ENCODE measurements at places on chromosomes 5 and 9.

- no peak for DNase-seq
Measured at GRCh38 chr5:175663186-175664184, 5.6 kb downstream of the HRH2 start.

GRCh38 chr5:173806270-173807035, 81.7 kb upstream of the CPEB4 start:
- DNase-seq = no peak

- DNase-seq = no peak
Measured at GRCh38 chr5:151427258-151427657, 20.1 kb upstream of the SLC36A1 start.

GRCh38 chr5:106459541-106459940, 1211.2 kb downstream of the EFNA5 start:
- DNase-seq = no peak

- DNase-seq = peak; percentile 18
Measured at GRCh38 chr9:116491219-116491618, 195.9 kb upstream of the TRIM32 start.

DNA sequence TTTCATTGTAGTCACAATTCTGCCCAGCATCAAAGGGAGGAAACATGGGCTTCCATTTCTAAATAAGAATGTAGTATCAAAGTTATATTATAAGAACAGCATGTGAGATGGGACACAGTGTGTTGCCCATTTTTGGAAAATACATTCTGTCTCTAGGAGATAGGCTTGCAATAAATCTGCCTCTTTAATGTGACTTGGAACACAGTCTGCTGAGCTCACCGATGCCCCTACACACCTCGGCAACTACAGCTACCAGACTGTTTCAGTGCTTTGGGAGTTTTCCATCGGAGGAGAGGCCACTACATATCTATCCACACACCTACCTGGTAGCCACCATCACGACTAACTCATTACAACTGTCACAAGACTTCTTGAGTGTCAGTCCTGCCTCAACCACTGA, 18.9 kb upstream of the FCHO2 start:
- DNase-seq = no peak

DNA sequence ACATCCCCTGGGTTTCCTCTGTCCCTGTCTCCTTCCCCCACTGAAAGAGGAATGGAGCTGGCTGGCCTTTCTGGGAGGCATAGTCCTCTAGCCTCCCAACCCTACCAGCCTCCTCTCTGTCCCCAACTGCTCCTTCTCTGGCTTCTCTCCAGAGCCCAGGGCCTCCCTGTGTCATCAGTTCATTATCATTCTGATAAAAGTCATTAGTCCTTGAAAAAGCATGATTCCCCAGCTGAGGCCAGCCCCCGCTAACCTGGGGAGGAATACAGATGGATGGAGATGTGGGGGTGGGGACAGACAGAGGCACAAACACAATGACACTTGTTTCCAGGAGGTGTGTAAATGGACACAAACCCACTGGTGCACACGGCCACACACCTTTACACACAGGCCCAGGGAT, 73.6 kb upstream of the HSPA9 start:
- no peak for DNase-seq

DNA sequence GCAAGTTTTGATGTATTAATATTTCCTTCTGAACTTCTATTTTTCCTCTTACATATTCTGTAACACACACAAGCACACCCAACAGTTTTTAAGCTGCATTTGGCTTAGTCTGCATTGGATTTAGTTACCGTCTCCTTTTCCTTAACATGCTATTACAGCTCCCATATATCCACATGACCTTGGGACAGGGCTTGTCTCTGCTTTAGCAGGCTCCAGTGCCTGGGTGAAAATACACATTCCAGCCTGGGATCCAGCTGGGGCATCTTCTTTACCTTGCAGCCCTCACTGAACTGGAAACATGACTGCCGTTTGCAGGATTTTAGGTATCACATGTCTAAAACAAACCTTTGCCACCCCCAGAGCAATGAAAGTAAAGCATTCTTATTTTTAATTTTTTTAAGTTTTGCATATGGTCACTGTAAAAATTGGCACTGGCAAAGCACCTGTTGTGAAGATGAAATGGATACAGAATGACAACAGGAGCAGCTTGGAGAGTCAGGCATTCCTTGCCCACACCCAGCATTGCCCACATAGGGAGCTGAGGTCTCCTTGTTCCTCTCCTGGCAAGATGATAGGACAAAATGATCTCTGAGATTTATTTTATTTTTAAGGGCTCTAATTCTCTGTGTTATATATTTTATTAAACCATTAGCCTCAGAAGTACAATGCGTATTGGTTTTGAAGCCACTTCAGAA, 4.0 kb downstream of the GADD45G start:
- no peak for DNase-seq

- no peak for DNase-seq
Measured at GRCh38 chr5:125245216-125245615, 498.8 kb upstream of the ZNF608 start.

GRCh38 chr5:125348221-125348692, 601.8 kb upstream of the ZNF608 start:
- DNase-seq = peak; percentile 71

DNA sequence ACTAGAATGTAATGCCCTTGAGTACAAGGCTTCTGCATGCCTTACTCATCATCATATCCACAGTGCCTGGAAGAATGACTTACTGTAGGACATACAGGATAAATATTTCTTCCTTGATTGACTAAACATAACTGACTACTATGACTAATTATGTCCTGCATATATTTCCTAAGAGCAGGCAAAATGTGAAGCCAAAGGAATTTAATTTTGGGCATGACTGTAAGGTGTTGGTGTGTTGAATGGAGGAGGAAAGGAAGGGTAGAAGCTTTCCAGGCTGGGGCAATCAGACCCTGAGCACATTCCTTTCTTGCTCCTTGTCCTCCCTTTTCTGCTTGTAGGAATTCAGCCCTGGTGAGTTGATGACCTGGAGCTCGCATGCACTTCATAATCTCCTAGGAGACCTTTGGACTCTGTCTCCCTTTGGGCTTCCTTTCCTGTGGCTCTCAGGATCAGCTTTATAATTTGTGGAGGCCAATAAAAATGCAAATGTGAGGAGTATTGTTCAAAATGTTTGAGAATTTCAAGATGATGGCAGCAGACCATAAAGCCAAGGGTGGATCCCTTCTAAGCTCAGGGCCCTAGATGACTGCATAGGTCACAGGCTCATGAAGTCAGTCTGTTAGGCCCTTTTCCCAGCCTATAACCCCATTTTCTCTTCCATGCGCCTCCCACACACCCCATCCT, 174.0 kb downstream of the HMHB1 start:
- peak; percentile 16 for DNase-seq

DNA sequence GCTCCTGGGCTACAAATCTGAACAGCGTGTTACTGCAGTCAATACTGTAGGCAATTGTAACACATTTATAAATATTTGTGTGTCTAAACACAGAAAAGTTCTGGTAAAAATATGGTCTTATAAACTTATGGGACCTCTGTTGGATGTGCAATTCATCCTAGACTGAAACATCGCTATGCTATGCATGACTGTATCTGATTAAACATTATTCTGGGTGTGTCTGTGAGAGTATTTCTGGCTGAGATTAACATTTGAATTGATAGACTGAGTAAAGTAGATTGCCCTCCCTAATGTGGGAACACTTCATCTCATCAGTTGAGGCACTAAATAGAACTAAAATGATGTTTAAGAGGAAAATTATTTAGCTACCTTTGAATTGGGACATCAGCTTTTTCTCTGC, 24.3 kb upstream of the PRDM9 start:
- no peak for DNase-seq

DNA sequence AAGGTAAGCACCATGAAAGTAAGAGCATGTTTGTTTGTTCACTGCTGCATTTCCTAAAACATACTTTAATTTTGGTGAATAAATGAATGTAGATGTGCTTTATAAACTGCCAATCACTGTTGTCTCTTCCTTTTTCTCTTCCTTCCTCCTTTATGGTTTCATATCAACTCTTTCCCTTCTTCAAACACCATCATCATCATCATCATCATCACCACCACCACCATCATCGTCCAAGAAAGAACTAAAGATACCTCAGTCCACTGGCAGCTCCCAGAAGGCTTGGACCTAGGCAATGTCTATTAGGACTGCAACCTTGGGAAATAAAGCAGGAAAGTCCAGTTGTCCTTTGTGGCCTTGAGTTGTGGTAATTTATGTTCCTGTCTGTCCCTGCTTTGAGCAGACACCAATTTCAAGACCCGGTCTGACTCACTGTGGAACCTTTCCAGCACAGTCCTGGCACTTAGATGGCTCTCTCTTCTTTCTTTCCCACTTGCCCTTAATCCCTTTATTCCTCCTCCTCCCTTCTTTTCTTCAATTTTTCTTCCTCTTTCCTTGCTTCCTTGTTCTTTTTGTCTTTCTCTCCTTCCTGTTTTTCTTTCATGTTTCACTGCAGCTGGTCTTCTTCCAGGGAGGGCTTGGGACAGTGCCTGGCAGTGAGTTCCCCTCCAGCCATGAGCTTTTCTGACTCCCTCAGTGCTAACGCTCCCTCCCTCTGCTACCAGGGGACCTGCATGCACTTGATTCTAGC, 99.3 kb downstream of the ANGPTL2 start:
- DNase-seq = peak; percentile 64

- no peak for DNase-seq
Measured at GRCh38 chr9:14640967-14641366, 52.3 kb downstream of the ZDHHC21 start.

DNA sequence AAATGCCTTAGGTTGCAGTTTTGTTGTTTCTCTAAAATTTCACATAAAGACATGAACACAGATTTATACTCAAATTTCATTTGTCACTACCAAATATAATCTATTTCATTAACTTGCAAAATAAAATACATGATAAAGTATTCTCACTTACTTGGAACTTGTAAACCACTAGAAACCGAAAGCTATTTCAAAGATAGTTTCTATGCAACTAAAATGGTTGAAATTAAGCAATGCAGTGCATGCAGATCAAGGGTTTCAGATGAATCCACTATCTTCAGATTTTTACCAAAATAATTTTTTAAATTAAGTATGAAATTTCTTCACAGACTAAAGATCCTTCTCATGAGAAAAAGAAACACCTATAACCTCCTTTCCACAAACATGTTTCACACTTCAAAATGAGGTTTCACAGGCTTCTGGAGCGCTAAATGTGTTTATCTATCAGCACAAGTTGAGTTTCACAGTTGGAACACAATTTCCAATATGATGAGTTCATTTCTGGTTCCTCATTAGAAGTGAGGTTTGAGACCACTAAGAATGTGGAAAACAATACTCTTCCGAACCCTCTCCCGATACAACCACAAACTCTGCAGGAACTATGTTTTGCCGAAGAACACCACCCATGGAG, 63.9 kb downstream of the EPB41L4A start:
- DNase-seq = no peak

- no peak for DNase-seq
Measured at GRCh38 chr5:37002176-37002751, 125.7 kb downstream of the NIPBL start.

DNA sequence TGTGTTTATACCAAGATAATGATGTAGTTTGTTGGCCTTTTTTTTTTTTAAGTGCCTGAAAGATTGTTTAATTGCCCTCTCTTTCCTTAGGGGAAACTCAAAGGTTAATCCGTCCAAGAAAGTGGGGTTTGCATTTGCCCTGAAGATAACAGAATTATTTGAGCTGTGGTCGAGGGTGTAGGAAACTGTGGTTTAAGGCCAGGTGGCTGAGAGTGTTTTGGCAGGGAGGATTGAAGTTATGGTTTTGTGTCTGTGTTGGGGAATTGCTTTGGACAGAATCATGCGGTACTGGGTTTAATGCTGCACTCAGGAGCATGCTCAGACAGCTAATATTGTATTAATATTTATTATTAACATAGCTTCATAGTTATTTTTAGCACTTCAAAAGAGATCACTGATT, 509.8 kb downstream of the EBF1 start:
- DNase-seq = peak; percentile 69

- no peak for DNase-seq
Measured at GRCh38 chr9:114483499-114483898, 21.8 kb downstream of the WHRN start.

DNA sequence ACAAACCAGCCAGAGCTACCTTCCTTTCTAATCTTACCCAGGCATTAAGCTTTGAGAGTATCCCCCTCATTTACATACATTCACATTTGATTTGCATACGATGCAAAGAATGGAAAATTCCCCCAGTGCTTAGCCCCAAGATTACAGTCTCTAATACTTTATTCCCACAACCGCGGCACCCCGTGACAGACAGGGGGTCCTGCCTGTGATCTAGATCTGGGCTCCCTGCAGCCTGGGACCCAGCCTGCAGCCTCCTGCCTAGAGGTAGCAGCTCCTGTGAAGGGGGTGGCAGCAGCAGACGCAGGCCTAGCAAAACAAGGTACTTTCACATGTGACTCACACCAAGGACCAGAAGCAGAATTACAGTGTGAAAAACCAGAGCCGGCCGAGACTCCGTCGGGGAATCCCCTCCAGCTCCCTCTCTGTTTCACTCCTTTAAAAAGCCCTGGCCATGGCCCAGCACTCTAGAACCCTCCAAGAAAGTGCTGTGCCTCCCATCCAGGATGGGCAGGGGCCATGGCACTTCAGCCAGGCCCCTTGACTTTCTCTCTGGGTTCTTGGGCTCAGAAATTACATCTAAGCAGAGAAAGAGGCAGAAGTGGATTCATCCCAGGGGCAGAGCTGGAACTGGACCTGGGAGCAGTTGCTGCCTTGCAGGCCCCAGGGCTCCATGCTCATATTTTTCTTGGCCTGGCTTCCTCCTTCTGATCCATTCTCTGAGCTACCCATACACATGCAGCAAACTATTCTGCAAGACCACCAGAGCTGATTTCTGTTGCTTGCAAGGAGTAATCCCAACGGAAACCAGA, 14.0 kb upstream of the TCF7 start:
- peak; percentile 56 for DNase-seq

DNA sequence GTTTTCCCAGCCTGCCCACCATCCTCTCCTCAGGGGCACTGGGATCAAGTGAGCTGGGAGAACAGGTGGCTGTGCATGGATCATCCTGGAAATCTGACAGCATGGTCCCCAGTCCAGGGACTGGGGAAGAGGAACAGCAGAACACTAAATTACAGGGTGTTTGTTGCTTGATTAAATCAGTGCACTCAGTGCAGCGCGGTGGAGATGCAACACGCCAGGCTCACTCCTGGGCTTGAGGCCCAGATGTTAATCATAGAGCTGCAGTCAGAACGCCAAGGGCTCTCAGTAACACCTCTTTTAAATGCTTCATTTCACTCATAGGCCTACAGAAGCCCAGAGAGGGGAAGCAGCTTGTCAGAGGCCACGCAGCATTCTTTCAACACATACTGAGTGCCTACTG, 14.2 kb upstream of the LARP1 start:
- DNase-seq = peak; percentile 77

DNA sequence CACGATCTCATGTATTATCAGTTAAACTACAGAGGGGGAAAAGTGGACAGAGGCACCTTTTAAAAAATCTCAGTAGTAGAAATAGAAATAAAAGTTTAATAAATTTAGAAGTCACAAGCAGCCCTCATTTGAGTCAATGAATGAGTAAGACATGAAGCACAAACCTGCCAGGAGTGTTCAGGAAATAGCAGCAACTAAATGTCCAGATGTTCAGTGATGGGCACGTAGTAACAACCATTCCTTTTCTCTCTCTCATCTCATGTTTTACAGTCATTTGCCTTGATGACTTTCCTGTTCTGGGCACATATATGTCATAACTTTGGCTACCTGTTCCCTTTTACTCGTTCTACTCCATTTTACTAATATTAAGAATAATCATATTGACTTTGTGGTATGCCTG, 17.7 kb downstream of the ISOC1 start:
- DNase-seq = no peak
